ENCODE measurements at places on chromosomes 7 and 10.
A peak's percentile ranks its signal among the peaks of the same experiment; 100 is the strongest.

DNA sequence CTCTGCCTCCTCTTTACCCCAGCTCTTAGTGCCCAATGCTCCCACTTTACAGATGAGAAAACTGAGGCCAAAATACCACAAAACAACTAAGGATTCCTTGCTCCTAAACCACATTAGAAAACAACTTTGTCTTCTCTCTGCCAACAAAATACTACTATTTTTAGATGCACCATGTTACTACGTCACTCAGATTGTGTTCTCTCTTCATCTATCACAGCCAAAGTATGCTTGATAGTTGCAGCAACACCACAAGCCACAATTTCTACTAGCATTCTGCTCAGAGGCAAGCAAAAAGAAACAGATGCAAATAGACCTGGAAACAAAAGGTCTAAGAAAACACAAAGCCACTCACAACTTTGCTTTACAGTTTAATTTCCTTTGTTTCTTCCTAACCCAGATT is 3.3 kb upstream of the PDE1C start:
- no peak for DNase-seq

- no peak for DNase-seq
Observed at GRCh38 chr7:31761646-31762045, 74.6 kb downstream of the PPP1R17 start.

DNA sequence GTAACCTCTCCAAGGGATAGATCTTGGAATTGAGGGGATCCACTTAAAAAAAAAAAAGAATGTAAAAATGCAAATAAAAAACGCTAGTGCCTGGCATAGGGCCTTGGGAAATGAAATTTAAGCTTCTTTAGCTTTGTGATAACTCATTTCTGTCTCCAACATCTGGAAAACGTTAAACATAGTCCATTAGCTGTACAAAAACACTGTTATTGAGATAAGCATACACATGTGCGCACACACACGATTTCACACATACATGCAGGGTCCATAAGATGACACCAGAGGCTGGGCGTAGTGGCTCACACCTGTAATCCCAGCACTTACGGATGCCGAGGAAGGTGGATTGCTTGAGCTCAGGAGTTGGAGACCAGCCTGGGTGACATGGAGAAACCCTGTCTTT is 13.7 kb upstream of the CUL2 start:
- no peak for DNase-seq

- DNase-seq: no peak
Observed at GRCh38 chr7:75762350-75762917, 9.6 kb downstream of the CCL26 start.

DNA sequence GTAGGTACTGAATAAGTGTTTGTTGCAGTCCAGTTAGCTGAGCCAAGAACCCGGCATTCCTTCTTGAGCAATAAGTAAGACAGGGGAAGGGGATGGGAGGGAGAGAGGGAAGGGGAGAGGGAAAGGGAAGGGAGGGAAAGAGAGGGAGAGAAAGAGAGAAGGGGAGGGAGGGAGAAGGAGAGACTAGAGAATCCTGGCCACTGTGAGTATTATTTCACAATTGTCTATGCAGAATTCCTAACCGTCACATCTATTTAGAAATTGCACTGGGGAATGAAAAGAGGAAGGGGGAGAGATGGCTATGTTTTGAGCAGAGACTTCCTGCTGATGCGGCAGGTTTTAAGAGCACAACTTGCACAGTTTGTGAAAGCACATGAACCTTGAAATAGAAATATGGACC is 251.4 kb upstream of the ZMIZ1 start:
- DNase-seq: no peak

GRCh38 chr7:127798023-127798422 is 146.0 kb downstream of the SND1 start:
- no peak for DNase-seq

- DNase-seq: no peak
Observed at GRCh38 chr10:35409094-35409582, 72.8 kb downstream of the CCNY start.

DNA sequence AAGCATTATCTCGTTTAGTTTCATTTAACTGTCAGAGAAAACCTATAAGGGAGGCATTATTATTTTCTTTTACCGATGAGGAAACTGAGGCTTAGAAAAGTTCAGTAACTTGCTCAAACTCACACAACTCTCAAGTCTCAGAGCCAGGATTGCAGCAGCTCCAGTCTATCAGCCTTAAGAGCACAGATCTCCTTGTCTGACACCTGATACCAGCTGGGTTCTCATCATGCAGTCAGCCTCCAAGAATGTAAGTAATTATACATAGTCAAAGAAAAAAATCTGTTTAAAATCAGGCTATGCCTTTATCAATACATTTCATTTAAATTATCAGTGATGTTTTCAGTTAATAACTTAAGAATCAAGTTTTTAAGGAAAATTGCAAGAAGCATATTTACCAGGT is 236.6 kb upstream of the TCF7L2 start:
- DNase-seq: no peak

DNA sequence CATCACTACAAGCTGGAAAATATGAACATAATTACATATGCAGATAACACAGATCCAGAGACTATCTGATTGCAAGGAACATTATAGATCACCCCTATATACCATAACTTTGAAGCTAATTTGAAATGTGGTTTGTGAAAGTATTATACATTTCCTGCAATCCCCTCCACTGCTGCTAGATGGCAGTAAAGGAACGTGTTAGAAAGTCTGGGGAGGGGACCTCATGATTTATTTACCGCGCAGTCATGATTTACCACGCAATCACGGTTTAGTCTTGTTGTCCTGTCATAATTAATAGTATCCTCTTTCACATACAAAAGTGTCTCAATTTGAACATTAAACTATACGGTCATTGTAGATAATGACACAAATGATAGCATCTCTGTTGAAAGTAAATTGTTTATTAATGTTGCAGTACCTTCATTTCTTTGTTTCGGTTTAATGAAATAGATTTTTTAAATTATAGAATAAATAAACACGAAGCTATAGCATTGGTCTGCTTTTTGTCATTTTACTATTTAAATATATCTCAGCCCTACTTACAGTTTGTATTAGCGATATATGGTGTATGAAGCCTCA is 145.3 kb upstream of the PRSS1 start:
- DNase-seq: peak; percentile 21

DNA sequence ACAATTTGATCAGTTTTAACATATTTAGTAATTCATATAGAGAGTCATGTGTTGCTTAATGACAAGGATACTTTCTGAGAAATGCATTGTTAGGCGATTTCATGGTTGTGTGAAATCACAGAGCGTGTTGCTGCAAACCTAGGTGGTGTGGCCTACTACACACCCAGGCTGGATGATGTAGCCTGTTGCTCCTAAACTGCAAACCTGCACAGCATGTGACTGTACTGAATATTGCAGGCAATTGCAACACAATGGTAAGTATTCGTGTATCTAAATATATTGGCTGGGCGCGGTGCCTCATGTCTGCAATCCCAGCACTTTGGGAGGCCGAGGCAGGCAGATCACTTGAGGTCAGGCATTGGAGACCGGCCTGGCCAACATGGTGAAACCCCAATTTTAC is 73.7 kb upstream of the BAIAP2L1 start:
- DNase-seq: no peak

DNA sequence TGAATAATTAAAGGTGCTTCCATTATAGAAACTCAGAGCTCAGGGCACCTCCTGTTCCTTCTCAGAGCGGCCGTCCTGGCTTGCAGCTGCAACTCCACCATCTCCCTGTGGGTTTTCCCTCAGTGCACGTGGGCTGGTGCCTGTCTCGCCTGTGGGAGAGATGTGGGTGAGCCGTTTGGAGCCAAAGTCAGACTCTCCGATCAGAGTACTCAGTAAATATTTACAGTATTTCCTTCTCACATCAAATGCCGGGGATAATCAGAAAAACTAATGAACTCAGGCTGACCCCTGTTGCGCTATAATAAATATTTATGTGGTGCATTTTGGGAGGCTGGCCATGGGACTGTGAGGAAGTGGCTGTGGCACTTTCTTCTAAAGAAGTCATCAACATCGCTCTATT is 155.8 kb upstream of the HABP2 start:
- DNase-seq: no peak

GRCh38 chr7:105664816-105665525 is 83.7 kb upstream of the EFCAB10 start:
- no peak for DNase-seq

- DNase-seq: no peak
Observed at GRCh38 chr10:103661198-103661950, 167.9 kb downstream of the NEURL1 start.

DNA sequence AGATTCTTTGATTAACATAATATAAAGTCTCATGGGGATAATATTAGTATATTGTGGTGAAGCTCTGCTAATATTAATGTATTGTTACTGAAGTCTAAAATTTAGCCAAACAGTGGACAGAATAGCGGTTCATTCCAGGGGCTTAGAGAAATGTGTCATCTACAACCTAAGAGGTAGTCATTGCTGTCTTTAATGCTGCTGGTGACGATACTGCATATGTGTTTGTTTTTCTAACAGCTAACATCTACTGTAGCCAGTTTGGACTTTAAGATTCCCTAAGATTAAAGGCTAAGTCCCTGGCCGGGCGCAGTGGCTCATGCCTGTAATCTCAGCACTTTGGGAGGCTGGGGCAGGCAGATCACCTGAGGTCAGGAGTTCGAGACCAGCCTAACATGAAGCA is 102.0 kb upstream of the SAMD8 start:
- DNase-seq: no peak

DNA sequence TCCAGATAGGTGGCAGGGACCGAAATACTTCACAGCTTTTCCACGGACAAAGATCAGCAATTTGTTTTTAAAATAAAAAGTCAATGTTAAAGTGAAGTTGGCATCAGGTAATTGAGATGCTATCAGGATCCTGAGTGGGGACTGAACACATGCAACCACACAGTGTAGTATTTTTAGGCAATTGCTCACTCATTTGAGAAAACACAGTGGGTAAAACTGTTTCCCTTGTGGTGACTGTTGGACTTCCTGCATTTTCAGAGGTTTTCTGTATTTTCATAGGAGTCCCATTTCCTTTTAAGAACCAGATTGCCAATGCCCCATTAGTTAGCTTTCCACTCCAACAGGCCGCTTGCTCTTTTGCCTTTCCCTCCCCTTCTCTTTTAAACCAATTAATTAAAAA is 159.5 kb upstream of the ZNF32 start:
- no peak for DNase-seq

GRCh38 chr10:22250897-22251660 is 33.3 kb upstream of the EBLN1 start:
- no peak for DNase-seq

- DNase-seq: peak; percentile 14
Observed at GRCh38 chr7:5629941-5630340, 151.5 kb downstream of the RNF216 start.

DNA sequence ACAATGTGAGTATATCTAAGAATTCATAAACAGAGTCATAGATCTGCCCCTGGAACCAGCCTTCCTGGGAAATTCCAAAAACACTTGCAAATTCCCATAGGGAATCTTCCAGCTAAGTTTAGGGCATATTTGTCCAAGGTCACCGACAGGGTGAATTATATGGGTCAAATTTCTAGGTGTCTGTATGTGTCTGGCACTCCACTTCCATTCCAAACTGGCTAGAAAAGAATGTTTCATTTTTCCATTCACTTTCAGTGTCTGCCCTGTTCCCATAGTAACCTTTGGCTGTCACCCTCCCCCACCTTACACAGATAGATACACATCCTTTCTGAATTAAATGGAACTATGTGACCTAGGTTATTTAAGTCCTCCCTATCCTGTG is 230.9 kb downstream of the CREB5 start:
- no peak for DNase-seq

DNA sequence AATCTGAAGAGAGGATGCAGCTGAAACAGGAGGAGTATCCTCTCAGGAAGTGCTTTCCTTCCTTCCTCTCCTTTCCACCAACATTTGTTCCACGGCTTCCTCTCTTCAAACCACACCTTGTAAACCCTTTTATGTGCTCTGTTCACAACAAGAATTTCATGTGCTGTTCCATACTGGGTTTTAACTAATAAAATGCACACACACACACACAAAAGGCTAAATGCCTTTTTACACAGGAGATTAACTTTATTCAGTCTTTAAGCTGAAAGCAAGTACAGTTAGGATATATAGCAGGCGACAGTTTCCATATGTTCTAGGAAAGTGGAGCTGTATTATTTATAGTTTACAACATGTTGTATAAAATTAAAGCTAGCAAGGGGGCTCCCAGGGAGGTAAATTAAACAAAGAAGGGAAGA is 106.7 kb downstream of the REEP3 start:
- DNase-seq: no peak

DNA sequence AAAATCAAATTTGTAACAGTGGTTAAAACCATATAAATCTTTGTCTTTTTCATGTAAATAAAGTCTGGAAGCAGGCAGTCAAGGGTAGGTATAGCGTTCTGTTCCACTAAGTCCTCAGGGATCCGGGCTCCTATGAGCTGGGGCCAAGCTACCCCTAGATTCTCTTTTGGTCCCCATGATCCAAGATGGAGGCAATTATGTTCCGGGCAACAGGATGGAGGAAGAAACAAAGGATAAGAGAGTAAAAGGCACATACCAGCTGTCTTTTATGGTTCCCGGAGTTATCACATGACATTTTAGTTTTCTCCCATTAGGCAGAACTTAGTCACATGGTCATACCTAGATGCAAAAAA is 224.4 kb upstream of the NFE2L3 start:
- no peak for DNase-seq

- no peak for DNase-seq
Observed at GRCh38 chr10:124384172-124384571, 34.6 kb downstream of the OAT start.

DNA sequence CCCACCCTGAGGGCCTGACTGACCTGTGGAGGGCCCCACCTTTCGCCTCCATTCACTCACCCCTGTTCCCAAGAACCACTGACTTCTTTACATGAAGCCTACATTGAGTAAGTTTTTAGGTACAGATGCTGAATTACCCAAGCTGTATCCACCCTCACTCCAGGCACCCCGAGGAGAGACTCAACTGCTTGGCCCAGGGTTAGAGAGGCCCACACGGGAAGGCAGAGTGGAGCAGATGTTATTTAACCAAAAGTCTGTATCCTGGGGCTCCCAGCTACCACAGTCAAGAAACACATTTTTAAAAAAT is 213.1 kb upstream of the FRMD4A start:
- DNase-seq: no peak

DNA sequence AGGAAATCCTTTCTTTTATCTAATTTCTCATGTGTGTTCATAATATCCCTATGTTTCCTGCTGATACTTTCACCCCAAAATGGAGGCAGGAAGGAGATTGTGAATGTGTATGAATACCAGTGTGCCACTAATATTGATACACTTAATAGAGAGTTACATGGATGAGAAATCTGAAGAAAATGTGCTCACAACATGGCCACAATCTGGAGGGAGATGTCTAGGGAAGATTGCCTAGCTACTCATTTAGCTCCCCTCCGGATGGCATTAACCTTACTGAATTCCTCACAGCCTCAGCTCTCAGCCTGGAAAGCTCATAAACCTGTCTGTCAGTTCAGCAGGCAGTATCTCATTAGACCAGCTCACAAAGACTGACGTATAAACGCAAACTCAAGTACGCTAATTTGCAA is 23.4 kb upstream of the DMTF1 start:
- no peak for DNase-seq

GRCh38 chr7:144854839-144855424 is 19.1 kb upstream of the TPK1 start:
- no peak for DNase-seq
